ENCODE measurements at places on chromosomes 4 and X.

DNA sequence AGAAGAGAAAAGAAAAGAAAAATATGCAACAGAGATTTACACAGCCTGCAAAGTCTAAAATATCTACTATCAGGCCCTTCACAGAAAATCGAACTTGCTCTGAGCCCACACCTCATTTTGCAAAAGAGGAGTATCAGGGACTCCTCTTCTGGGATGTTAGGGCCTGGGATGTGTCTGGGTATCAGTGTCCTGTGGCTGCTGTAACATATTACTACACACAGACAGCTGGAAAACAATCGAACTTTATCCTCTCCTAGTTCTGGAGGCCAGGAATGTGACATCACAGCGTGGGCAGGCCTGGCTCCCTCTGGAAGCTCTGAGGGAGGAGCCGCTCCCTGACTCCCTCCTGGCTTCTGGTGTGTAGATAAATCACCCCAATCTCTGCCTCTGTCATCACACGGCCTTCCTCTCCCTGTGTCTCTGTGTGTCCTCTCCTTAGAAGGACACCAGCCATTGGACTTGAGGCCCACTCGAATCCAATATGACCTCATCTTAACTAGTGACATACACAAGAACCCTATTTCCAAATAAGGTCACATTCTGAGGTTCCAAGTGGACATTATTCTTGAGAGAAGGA is 52.9 kb downstream of the PPP2R2C start:
- DNase-seq = no peak

DNA sequence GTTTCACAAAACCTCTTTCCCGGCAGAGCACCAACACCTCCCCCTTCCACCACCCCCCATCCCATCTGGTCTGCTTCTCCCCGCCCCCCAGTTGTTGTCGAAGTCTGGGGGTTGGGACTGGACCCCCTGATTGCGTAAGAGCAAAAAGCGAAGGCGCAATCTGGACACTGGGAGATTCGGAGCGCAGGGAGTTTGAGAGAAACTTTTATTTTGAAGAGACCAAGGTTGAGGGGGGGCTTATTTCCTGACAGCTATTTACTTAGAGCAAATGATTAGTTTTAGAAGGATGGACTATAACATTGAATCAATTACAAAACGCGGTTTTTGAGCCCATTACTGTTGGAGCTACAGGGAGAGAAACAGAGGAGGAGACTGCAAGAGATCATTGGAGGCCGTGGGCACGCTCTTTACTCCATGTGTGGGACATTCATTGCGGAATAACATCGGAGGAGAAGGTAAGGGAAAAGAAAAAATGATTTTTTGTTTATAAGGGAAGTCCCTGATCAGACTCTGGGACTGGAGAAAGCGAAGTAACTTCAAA is at the start of gene PDGFRA:
PDGFRA (plus strand) TSS at position 333 of the 541 bp plus-strand sequence. CDS start 29,476 bp downstream, outside the sequence.
- no peak for DNase-seq

GRCh38 chrX:150211988-150212387 is 151.1 kb upstream of the MAMLD1 start:
- no peak for DNase-seq

DNA sequence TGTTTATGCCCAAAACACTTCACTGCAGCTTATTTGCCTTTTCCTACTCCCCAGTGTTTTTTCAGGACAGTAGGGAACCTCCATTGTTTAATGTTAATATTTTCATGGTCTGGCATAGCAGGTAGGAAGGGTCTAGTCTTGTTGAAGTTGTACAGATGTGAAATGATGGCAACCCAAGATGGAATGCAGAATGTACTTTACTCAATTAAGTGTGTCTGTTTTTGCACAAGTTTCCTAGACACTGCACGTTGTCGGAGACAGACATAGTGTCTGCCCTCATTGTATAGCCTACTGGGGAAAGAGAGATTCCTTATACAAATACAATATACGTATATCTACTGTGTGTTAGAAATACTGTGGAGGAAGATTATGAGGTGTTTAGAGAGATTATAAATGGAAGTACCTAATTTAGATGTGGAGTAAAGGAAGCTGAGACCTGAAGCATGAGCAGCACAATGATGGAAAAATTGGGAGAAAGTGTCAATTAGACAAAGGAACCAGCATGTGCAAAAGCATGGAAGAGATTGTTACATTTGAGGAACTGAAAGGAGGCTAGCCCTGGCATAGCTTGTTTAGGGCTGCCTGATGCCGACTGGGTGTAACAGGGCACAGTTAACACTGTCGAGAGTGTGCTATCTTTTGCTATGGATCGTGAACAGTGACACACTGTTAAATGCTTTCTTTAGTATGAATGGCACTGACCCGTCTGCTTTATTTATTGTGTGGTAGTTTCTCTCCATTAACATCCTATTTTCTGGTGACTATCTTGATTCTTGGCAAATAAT is 18.4 kb downstream of the CPEB2 start:
- DNase-seq = no peak

GRCh38 chr4:141658309-141658708 is 21.9 kb downstream of the IL15 start:
- DNase-seq = no peak

DNA sequence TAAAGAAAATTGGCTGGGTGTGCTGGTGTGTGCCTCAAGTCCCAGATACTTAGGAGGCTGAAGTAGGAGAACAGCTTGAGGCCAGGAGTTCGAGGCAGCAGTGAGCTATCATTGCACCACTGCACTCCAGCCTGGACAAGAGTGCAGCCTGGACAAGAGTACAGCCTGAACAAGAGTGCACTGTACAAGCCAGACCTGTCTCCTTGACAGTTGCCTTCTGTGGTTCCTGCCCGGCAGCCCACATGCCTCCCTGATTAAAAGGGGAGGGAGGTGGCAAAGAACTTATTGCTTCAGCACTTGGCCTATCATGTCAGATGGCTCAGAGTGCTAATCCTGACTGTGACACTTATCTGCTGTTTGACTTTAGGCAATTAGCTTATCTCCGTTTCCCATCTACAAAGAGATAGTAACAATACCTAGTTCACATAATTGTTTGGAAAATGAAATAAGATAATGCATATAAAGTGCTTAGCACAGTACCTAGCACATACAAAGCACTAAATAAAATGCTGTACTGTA is 249.1 kb downstream of the DCLK2 start:
- DNase-seq = no peak

DNA sequence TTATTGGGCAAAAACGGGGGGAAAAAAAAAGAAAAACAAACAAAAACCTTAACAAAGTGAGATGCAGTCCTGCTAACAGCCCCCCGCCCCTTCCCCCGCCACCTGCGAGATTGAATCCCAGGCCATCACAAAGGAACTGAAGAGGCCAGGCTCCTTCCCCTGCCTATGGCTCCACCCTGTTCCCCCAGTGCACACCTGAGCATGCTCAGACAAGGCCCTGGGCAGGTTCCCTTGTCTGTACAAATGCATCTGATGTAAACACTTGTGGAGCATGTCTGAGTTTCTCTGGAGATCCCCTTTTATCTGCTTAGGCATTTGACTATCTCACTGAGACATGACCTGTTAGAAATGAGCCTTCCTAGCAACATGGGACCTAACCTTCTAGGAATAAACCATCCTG is 983.7 kb upstream of the PABPC4L start:
- DNase-seq = no peak

DNA sequence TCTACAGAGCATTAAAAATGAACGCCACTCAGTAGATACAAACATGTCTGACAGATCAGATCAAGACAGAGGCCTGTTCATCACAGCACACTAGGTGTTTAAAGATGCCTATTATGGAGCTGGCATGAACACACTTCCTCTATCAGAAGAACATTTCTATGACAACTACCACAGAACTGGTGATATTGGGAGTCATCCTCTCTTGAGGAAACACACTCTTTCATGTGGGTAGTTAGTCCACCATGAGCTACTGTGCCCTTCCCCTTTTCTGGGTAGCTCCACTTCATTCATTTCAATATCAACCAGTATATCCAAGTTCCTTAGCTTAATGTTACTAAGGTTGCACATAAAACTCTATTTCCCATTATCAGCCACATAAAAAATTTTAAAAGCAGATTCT is 46.7 kb downstream of the MAOB start:
- no peak for DNase-seq

DNA sequence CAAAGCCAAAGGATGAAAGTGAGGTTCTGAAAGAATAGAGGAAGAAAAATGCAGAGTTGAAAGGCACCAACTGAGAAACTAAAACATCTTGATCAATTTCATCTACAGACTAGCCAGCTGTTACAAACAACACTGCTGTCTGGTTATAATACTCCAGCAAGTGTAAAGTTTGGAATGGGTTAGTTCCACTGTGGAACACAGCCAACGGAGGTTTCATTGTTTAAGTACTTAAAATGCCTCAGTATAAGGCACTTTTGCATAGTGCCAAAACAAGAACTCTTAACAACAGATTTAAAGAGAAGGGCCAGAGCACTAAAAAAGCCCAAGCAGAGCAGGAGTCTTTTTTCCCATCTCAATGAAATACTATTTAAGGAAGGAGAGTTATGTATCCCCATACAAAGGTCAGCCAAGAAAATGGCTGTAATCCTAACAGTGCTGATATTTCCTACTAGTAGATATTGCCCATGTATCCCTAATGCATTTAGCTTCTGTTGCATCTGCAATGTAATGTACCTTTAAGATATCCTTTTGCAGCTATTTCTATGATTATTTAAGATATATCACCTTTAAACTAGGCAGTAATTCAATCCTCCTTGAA is 16.5 kb downstream of the ACSL4 start:
- DNase-seq = no peak

GRCh38 chr4:70925418-70925817 is 23.2 kb downstream of the MOB1B start:
- DNase-seq = no peak

- DNase-seq = no peak
Measured at GRCh38 chr4:157075811-157076577, at the start of gene GLRB. Gene GLRB (plus strand): TSS chr4:157076150. CDS start chr4:157078025, 1,875 bp downstream.

DNA sequence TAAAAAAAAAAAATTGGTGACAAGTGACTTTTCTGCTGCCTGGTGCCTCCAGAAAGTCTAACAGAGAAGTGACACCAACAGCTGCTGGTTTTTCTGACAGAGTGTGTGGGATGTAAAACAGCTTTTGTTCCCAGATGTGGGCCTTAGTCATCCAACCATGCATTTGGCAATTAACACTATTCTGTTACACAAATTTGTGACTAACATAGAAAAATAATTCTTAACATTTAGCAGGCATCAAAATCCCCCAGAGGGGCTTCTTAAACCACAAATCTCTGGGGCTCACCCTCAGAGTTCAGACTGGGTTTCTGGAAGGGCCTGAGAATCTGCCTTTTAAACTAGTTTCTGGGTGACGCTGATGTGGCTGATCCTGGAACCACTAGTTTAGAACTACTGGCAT is 100.5 kb upstream of the PCDH7 start:
- DNase-seq = no peak

DNA sequence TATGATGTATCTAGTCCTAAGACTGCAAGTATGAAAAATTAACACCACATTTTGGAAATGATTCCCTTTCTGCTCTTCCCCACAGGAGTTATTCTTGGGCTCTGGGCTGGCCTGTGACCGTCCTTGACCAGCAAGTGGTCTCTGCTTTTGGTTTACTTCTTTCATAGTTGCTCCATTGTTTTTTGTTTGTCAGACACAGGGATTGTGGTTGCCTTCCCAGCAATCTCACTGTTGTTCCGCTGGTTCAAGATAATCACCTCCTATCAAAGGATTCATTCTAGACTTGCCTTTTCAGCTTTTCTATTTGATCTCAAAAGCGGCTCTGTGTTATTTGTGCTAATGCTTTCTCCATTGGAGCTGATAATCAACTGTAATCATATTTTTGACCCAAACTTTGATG is 218.8 kb downstream of the MGST2 start:
- no peak for DNase-seq

GRCh38 chrX:45774961-45775360 is 574.3 kb upstream of the DIPK2B start:
- DNase-seq = no peak
